T47D (cell line): ENCODE measurements at places on chromosomes 6 and 20.

- DNase-seq, result peak; percentile 20
These were observed 12.7 kb downstream of the IGF2R start for GRCh38 chr6:159981403-159982245.

DNA sequence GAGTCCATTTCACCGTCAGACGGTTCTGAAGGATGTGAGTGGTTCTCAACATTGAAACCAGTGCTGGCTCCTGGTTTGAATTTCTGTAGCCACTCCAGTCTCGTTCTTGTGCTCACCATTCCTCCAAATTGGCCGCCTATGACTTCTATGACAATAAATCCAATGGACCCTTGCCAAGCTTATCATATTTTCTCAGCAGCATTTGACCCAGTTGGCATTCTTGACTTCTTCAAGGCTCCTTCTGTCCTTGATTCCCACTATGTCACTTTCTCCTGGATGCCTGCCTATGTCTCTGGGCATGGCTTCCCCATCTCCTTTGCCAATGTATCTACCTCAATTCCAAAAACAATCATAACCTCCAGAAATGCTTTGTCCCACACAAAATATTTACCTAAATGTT is 756.0 kb upstream of the NRSN1 start:
- DNase-seq, result no peak

DNA sequence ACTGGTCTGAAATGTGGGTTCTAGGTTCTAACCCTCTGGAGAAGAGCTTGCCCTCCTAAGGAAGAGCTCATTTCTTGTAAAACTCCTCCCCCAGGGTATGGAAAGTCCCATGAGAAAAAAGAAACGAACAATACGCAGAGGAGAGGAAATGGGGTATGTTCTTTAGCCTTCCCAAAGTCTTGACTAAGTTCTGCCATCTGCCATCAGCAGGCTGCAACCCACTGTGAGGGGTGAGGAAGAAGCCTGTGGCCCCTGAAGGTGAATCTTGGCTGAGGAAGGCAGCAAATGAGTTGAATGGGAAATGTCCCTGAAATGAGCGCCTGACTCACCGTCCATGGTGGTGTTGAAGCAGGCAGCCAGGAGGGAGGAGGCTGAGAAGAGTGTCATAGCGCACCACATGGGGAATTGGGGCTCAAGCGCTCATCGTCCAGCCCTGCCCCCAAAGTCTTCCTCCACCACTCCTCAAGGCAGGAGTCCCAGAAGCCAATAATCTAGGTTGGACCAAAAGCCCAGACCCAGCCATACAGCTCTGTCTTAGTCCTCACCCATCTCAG is 10.4 kb upstream of the MATN4 start:
- DNase-seq, result no peak

DNA sequence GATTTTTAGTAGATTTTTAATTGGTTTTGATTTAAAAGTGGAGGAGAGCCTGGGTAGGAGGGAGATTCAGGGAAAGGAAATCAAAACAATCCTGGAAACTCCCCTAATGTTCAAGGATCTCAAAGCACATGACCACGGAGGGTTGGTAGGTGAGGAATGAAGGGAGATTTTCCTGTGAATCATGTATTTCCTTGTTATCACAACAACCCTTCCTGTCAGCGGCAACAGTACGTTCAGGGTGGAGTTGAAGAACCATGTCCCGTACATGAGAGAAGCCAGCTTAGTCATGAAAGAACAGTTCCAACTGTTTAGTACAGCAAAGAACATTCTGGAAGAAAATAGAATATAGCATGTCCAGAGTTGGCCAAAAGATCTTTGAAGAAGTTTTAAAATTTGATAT is 79.4 kb upstream of the SCAF8 start:
- no peak for DNase-seq

DNA sequence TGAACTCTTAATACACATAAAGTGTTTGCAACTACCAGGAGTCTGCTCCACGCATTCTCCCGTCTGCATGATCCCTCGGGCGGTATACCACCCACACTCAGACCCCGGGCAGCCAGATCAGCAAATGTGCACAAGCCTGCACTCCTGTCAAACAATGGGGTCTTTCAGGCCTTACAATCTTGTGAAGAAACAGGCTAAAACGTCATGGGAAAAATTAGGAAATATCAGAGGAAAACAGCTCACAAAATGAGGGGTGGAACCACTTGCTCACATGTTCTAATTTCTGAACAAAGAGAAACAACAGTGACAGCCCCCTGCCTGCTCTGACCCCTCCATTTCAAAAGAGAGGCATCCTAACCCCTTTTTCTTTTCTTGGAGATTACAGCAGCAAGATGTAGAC is 69.4 kb downstream of the BACH2 start:
- DNase-seq, result no peak

GRCh38 chr6:33641144-33641543 is 20.0 kb downstream of the ITPR3 start:
- DNase-seq, result no peak

DNA sequence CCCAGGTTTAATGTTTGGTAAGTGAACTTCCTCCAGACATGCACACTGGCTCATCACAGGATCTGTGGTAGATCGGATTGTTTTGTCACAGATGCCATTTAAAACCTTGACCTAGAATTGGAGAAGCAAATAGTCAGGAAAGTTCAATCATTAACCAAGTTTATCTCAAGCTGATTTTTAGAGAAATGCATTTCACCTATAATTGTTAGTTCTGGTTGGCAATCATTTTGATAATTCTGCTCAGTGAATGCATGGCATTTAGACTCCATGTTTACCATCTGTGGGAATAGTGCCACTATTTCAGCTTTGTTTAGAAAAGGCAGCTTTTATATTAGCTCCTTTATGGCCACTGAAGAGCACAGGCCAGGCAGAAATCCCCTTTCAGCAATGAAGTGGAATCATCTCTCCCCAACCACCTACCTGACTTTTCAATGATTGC is 73.9 kb upstream of the IPCEF1 start:
- DNase-seq, result no peak

DNA sequence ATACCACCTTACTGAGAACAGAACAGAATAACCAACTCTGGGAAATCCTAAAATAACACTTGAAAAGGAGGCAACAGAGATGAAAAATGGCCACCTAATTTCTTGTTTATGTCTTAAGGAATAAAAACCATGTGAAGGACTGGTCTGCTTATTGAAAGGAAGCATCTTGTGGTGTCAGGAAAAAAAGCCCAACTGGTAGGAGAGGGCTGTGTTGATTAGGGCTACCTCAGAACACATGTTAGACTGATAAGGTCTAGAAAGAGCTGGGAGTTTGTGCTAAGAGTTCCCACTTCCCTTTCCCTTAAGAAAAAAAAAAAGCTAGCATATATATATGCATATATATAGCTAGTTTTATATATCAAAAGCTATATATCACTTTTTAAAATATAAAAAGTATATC is 425.3 kb upstream of the BTBD3 start:
- DNase-seq, result no peak

DNA sequence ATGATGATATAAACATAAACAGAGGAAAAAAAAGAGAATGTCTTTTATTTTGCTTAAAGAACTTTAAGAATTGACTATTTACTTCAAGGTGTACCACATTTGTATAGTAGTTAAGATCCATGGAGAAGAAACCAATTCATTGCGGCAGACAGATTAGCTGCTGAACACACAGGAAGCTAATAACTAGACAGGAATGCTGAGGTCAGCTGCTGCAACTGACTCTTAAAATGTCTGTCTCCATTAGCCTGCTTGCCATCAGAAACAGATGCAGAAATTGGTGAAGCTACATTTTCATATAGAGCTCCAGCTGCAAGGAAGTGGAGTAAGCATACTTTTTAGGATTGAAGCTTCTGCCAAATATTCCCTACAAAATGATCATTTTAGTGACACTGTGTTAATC is 939.5 kb downstream of the EPHA7 start:
- no peak for DNase-seq

- DNase-seq, result no peak
These were observed 7.7 kb downstream of the CCN6 start for GRCh38 chr6:112061605-112062004.

GRCh38 chr20:11459090-11459890 is 458.4 kb upstream of the BTBD3 start:
- DNase-seq, result no peak

- DNase-seq, result no peak
These were observed 24.7 kb upstream of the SRPK1 start for GRCh38 chr6:35945650-35946025.

- DNase-seq, result no peak
These were observed 917.9 kb downstream of the KIF16B start for GRCh38 chr20:15655295-15655874.

DNA sequence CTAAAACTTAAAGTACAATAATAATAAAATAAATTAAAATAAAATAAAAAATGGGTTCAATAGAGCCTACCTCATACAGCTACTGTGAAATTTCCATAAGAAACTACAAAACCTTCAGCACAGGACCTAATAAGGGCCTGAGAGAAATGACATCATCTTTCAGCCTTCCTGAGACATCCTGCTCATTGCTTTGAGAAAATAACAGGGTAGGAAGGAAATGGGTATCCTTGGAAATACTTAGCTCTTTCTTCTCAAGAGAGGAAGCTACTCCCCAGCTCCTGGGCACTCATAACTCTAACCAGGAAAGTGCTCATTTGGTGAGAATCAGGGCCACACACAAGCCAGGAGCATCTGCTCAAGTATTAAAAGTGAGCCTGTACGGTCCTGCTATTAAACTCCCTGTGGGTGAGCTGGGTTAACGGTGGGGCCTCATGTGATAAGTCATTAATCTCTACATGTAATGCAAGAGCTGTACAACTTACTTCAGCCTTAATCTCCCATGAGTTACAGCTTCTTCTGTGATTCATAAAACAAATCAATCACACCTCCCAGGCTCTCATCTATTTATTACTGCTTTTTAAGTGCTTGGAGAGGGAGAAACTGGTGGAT is 141.4 kb downstream of the MAFB start:
- DNase-seq, result no peak
